ENCODE measurements at places on chromosomes 7 and 10. TPM values are rescaled to one million over a fixed set of nuclear protein-coding genes. Genes with fewer than 3 reads are reported as not detected.

GRCh38 chr10:63681993-63682697, 160.9 kb downstream of the REEP3 start:
- DNase-seq = no peak

GRCh38 chr10:3559527-3559926, 225.5 kb downstream of the KLF6 start:
- no peak for DNase-seq

DNA sequence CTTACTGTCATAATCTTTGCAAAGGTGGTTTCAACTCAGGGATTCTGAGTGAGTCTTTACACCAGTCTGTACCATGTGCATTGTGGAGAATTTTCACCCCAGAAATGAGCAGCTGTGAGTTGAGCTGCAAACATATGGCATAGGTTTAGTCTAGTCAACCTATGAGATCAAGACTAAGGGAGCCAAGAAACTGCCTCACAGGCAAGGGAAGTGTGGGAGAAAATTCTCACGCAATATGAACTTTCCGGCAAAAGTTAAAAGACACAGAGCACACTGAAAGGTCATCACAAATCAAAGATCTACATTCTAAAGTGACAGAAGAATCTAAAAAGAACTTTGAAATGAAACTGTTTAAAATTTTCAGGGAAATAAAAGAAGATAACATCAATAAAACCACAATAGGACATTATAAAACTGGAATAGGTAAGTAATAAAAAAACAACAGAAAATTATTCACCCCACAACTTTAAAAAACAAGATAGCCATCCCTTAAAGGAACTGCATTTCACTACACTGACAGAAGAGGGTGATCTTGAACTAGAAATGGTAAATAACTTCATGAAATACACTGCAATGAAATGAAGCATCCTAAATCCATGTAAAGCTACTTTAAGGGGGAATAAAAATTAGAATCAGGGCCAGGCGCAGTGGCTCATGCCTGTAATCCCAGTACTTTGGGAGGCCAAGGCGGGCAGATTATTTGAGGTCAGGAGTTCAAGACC, 63.5 kb downstream of the LGI1 start:
- DNase-seq = no peak

- DNase-seq = no peak
Observed at GRCh38 chr10:31705136-31705535, 223.5 kb downstream of the ARHGAP12 start.

DNA sequence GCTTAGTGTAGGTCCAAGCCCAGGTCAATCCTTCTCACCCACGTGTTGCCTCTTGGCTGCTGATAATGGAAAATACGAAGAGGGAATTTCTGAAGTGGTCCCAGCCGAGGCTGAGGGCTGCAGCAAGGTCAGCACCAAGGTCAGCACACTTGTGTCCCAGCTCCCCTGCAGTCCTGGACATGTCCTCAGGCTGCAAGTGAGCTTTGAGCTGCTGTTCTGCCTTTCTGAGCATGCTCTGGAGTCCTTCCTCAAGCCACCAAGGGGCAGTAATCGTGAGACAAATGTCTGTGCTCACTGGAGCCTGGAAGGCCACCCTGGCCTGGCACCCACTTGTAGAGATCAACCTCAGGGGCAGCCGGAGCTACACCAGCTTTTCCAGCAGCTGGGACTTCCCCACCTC, 28.3 kb downstream of the DRGX start:
- DNase-seq = no peak

GRCh38 chr7:28225576-28225975, 45.0 kb upstream of the JAZF1 start:
- no peak for DNase-seq

DNA sequence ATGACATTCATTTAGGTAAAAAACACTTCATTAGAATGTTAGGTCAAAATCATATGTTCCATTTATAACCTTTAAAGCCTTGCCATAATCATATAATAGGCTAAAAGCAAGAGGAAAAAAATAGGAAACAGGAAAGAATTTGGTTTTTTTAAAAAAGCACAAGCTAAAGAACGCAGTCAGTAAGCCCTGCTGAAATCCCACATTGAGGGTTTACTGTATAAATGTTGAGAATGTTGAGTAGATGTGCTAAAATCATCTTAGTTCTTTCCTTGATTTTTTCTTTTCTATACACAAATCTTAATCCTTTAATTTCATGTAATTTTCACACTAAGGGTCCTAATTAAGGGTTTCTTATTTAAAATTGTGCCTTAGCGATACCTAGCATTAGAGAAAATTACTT, 133.0 kb downstream of the TSPAN12 start:
- DNase-seq = no peak

DNA sequence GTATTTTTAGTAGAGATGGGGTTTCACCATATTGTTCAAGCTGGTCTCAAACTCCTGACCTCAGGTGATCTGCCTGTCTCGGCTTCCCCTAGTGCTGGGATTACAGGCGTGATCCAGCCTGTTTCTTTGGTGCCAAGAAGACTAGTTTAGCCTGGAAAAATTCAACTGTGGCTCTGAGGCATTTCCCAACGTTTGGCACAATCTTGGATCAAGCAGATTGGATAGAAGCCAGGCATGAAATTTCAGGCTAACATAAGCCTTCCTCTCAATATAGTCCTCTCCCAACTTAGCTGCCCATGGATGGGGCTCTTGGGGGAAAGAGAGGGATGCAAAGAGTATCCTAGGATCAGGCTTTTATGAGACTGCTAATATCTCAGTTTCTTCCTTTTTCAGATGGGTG, 53.8 kb downstream of the APBB1IP start:
- DNase-seq = no peak

DNA sequence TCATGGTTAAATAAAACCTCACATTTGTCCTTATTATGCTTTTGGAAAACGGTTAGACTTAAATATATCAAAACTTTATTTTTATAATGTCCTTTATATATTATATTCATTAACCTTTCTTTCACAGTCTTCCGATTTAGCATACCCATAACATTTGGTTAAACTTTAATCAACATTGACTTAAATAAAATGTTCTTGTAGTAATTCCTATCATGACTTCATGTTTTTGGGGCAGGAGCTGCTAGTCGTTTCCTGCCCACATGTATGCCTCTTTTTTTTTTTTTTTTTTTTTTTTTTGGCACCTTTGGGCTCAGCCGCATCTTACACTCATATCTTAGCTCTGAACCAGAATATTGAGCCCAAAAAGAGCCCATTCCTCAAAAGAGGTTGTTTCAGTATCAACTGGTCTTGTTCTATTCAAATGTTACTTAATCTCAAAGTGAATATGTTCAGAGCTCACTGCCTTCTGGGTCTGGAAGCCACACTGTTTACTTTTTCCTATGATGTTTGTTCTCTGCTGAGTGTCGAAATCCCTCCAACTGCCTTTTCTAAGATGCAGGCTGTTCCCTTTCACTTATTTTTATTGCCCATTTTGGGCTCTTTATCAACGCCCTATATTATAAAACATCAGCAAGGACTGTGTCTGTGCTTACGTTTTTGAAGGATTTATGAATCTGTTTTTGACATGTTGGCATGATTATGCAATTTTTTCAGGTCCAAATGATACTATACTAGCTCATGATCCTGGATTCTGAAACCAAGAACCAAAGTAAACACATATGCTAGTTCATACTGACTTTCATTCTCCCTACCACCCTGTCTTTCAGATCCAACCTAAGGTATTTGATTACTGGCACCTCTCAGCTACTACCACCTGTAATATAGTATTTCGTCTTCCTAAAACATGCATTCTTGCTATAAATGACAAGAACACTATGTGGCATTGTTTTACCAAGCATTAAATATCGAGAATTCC, 914.4 kb downstream of the PCDH15 start:
- no peak for DNase-seq

DNA sequence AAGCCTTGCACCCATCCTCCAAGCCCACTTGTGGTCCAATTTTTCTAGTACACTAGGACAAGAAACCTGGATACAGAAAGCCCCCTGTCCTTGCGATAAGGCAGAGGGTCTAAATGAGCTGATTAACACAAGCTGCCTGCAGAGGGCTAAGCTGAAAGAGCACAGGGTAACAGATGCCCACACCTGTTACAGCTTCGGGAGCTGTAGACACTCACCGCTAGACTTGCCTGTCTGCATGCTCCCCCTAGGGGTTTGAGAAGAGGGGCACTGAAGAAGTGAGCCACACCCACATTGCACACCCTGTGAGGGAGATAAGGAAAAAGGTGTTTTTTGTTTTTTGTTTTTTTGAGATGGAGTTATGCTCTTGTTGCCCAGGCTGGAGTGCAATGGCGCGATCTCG, 386.5 kb upstream of the AUTS2 start:
- DNase-seq = no peak

DNA sequence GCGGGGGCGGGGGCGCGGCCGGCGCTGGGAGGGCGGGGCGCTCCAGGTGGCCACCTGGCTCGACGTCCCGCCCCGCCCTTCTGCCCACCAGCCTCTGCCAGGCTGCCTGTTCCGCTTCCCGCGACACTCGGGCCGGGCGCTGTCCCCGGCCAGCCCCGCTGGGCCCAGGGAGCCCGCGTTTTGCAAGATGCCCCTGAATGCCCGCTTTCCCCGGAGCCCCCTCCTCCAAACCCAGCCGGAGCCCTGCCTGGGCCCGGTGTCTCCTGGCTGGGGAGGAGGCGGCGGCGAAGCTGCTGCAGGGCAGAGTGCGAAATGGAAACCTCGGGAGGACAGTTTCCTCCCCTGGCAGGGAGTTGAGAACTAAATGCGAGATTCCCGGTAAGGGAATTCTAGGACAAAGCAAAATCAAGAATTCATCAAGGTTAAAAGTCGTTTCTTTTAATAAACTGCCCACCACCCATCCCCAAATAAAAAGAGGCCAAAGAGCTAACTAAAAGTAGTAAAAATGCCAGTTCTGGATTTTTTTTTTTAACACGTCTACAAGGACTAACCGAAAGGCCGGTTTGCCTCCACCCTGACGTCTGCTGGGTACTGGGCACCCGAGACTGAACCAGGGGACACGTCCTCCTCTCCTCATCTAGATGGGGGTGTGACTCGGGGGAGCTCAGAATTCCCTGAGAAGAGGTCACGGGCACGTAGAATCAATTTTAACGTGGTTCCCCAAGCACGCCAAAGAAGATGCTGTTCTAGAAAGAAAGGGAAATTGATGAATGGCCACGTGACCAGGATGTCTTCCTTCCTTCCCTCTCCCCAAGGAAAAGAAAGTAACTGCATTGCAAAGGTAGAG, 200.4 kb upstream of the NFE2L3 start:
- DNase-seq = no peak

DNA sequence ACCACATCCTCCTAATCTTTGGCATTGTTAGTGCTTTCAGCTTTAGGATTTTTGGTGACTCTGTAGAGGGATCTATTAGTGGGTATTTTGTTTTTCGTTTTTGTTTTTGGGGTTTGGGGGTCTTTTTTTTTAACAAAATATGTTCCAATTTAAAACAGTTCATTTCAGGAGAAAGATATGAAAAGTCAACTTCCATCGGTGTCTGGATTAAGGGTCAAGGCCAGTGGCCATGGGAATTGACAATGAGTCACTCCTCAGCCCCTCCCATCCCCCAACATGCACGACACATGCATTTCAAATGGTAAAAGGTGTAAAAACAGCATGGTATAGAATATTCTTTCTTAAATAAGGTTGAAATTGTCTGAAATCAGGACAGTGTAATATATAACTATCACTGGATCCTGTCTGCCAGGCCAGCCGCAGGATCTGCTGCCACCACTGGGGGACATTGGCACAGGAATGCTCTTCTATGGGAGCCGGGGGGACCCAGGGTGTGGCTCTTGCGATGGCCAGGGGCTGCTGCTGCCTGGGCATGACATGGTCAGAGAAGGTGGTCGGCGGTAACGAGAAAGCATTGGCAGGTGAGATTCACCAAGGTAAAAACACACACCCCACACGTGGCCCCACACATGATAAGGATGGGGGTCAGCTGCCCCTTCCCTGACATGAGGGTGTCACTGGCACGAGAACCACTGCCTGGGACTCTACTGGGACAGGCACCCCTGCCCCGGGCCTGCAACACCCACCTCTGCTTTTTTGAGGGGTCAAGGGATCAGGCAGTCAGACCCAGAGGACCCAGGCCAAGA, 126.2 kb upstream of the KCTD7 start:
- no peak for DNase-seq

DNA sequence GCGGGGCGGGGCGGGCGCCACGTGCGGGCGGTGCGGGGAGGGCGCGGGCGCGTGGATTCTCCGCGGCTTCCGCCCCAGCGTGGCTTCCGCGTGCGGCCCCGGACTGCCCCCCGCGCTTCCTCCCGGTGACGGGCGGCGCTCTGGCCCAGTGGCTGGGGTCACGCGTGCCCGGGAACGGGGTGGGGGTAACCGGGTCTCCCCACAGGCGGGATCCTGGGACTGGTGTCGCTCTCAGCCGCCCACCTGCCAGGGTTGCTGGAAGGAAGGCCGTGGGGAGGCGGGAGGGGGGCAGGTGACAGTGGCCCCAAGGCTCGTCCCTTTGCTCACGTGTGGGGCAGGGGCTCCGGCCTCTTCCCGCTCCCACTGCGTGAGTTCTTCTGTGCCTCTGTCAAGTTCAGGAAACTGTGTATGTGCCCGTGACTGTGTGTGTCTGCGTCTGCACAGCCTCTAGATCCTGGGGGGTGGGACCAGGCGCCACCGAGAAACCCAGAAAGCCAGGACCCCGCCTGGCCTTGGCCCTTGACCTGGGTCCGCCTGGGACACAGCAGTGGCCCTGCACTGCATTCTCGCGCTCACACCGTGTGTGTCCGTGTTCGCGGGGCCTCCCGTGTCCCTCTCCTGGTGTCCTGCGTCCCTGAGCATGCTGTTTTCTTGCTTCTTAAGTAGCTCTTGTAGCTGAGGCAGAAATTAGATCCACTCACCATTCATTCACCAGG, 919 bp downstream of the MAFK start:
- DNase-seq = no peak

- no peak for DNase-seq
Observed at GRCh38 chr7:151637781-151638261, 118.1 kb upstream of the RHEB start.

- DNase-seq = no peak
Observed at GRCh38 chr10:94546901-94547185, 1.3 kb downstream of the HELLS start.

DNA sequence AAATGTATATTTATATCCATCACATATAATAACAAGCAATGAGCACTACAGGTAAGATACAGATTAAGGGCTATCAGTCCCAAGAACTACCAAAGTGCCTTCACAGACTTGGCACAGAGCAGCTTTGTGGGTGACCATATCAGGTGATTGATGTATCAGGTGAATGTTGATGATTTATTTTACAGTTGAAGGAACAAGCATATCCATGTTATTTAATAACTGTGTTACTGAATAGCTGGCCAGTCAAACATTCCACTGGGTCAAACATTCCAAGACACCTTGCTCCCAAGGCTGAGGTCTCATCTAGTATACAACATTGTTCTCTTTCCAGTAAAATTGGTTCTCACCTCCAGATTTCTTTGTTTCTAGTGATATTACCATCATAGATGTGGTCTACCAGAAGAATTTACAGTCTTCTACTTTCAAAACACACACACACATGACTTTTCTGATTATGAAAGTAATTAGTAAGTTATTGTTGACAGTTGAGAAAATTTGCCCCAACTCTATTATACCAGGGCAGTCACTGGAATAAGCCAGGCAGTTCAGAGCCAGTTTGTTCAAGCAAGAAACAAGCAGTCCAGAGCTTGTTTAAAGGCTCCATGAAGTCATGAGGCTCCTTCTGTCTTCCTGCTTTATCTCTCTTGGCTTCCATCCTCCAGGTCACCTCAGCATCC, 68.2 kb downstream of the ELAPOR2 start:
- no peak for DNase-seq

GRCh38 chr7:91517201-91517785, 253.1 kb downstream of the FZD1 start:
- no peak for DNase-seq

DNAJC12 gene
- total RNA-seq = 0.17 TPM

CEP55 gene
- total RNA-seq = 73.2 TPM

INMT gene
- total RNA-seq = not detected

WNT8B gene
- total RNA-seq = not detected

ENKUR gene
- total RNA-seq = not detected

RBAK gene
- total RNA-seq = 3.5 TPM

HYAL4 gene
- total RNA-seq = not detected
